ENCODE measurements at places on chromosomes 12 and 14.
A peak's percentile ranks its signal among the peaks of the same experiment; 100 is the strongest.

GRCh38 chr12:4135919-4136605 lies 137.5 kb upstream of the CCND2 start:
- peak; percentile 8 for DNase-seq

DNA sequence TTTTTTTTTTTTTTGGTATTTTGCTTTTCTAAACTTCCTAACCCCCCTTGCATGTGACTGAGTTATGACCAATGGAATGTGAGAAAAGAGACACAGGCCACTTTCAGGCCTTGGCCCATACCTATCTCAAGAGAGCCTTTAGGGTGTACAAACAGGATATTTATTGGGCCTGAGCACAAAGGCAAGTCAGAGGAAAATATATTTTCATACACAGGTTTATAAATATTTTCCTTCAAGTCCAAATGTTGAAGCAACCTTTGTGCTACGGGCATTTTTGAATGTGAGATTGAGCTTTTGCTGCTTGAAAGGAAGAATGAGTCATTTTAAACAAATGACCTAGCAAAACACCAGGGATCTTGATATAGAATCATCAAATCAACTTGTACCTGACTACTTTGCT lies 228.6 kb upstream of the E2F7 start:
- no peak for DNase-seq

DNA sequence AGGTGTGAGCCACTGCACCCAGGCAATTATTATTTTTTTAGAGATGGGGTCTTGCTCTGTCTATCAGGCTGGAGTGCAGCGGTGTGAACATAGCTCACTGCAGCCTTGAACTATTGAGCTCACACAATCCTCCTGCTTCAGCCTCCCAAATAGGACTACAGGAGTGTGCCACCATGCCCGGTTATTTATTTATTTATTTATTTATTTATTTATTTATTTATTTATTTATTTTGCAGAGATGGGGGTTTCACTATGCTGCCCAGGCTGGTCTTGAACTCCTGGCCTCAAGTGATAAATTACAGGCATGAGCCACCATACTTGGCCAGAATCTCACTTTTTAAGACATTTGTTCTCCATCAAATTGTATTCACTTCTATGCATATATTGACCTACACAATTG lies 51.8 kb downstream of the SAV1 start:
- DNase-seq = no peak

- no peak for DNase-seq
Measured at GRCh38 chr12:81953541-81953940, 194.4 kb upstream of the PPFIA2 start.

DNA sequence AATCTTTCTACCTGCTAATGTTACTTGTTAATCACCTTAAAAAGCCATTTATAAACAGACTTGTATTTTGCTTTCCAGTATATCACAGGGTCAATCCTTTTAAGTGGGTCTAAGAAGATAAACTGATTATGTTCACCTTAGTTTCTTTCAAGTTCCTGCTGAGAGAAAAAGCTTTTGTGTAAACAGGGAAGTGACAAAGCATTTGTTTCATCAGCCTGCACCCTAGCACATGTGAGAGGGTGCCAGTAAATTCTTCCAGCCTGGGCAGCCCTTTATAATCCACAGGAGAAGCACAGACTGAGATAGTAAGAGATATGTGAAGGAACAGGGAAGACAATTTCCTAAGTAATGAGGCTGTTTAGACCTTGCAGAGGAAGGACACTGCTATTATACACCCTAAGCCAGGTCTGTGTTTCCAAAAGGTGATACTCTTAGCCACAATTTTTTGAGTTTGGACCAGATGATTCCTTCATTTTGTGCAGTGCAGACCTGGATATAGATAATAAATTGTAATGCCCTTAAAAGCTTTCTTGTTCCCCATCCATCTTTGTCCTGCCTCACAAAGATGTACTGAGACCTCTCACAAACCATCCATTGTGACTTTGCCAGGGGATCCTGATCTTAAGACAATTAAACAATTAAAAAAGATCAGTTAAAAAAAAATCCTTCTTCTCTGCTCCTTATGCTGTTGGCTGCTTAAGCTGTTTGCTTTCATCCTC lies 150.7 kb downstream of the KTN1 start:
- no peak for DNase-seq

DNA sequence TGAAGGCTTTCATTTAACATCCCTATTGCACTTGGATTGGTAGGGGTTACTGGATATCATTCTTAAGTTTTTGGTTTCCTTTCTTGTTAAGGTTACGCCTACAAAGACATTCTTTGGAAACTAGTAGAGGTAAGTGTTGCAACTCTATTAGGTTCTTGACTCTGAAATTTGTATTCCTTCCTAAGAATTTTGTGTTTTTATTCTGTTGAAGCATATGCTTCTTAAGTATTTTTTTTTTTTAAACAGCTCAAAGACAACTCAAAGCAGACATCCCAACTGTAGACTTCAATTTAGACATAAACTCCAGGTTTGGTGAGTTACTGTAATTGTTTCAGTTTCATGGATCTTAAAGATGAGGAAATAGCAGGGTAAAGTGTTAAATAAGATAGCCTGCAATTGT lies 1.1 kb upstream of the RBMS2 start:
- DNase-seq = no peak

- no peak for DNase-seq
Measured at GRCh38 chr14:75156901-75157300, 19.5 kb downstream of the TMED10 start.

- DNase-seq = no peak
Measured at GRCh38 chr14:100777818-100778525, 47.9 kb upstream of the MEG3 start.

DNA sequence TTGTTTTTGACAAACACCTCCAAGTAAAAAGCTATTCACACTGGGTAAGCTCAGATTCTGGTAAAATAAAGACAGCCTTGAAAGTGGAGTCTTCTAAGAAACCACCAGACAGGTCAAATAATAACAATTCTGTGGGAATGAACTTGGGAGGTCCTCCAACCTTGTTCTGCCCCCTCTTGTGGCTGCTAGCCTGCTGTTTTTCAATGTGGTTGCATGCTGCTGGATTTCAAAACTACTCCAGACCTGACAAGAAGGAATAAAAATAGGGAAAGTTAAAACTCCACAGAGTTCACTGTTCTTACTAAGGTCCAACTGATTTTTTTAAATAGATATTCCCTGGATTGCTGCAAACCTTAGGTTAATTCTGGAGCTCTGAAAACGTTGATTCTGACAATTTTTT lies 32.2 kb upstream of the RIN3 start:
- no peak for DNase-seq

GRCh38 chr12:68539615-68539952 lies 71.1 kb upstream of the RAP1B start:
- DNase-seq = no peak

- no peak for DNase-seq
Measured at GRCh38 chr12:9147461-9147860, 31.7 kb upstream of the A2M start.

GRCh38 chr12:95784915-95785314 lies 5.6 kb downstream of the NTN4 start:
- no peak for DNase-seq

DNA sequence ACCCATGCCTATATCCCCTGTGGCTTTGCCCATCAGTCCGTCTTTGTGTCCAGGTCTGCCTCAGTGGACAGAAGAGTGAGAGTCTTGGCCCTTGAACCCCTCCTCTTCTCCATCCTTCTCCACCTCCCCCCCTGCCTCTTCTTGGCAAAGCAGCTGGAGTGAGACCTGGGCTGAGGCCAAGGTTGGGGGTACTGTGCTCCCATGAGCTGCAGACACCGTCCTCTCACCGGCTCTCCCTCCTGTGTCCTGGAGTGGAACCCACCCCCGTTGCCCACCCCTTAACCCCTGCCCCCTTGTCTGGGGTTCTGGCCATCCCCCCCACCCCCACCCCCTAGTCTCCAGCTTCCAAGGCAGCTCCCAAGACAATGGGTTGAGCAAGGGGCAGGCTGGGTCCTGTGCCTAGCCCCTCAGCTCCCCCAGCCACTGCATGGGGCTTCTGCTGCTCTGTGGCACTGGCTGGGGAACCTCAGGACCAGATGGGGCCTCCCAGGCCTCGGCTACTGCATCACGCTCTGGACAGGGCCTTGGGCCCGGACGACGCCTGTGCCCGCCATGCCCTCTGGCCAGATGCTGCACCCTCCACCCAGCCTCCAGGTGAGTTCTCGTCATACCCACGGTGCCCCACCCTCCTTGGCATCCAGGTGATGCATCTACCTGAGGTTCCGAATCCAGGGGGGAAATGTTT lies 35.7 kb downstream of the RTL1 start:
- no peak for DNase-seq

GRCh38 chr14:33370426-33370825 lies 431.7 kb downstream of the NPAS3 start:
- no peak for DNase-seq

DNA sequence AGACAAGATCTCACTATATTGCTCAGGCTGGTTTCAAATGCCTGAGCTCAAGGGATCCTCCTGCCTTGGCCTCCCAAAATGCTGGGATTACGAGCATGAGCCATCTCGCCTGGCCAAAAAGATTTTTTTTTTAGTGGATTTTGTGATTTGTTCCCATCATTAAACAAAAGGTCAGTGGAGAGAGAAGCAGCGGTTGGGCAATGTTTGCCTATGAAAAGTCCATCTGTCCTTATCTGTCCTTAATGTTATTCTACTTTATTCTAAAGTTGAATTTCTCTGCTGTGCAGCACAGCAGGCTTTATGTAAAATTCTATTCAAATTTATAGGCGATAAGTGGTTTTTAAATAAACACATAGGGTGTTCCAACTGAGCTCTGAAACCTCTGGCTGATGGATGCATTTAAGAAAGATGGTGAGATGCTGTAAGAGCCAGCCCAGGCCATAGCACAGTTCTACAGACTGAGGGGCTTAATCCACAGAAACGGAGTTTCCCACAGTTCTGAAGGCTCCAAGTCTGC lies 18.8 kb downstream of the HCAR2 start:
- DNase-seq = no peak

- DNase-seq = no peak
Measured at GRCh38 chr14:99177046-99177655, 94.8 kb downstream of the BCL11B start.

DNA sequence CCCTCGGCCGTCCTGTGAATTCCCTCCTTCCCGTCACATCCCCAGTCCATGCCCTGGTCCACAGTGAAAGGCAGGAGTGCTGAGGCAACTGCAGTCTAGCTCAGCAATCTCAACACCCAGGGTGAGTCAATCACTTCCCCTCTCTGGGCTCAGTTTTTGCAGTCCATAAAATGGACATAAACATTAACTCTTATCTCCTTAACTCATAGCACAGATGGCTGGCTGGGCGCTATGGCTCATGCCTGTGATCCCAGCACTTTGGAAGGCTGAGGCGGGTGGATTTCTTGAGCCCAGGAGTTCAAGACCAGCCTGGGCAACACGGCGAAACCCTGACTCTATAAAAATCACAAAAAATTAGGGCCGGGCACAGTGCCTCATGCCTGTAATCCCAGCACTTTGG lies 32.4 kb downstream of the CAMKK2 start:
- no peak for DNase-seq

DNA sequence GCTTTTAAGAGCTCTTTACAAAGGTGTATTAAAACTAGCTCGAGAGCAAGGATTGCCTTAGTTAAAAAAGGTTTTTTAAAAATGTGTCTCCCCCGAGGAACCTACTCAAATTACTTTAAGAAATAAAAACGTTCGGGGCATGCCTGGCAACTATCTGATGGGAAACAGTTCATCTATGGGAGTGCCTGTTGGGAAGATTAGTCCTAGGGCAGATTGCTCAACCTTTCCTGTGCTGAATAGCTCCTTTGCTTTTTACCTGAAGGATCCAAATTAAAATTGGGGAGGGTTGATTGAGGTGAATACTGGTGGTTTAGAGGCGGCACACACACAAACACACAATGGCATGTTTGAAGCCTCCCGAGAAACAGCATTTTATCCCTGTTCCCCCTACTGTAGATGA lies 541.4 kb upstream of the ATP2B1 start:
- no peak for DNase-seq

GRCh38 chr12:33587784-33588712 lies 148.4 kb upstream of the SYT10 start:
- peak; percentile 40 for DNase-seq

GRCh38 chr14:96267336-96267735 lies 11.3 kb downstream of the BDKRB1 start:
- DNase-seq = peak; percentile 86

GRCh38 chr14:49745191-49745590 lies 22.8 kb upstream of the KLHDC2 start:
- no peak for DNase-seq

DNA sequence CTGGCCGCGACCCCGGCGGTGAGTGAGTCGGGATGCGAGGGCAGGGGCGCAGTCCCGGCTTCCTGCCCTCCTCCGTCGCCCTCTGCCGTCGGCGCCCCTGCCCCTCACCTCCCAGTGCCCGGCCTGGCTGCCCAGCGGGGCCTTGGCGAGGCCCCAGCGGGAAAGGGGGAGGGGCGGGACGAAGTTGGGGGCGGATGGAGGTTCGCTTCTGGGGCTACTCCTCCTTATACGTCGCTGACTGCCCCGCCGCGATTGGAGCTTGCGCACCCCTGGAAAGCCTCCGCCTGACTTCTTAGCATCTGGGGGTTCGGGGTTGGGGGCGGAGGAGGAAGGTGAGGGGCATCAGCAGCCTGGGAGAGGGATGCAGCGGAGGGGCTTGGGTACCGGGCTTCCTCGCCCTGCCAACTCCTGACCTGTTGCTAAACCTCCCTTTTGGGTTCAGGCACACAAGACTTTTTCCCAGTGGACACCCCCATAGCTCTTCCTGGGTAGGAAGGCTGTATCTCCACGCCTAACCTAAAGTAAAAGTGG lies 406 bp downstream of the TMEM263 start:
- peak; percentile 43 for DNase-seq

- DNase-seq = no peak
Measured at GRCh38 chr12:76413121-76413520, 64.9 kb upstream of the BBS10 start.

DNA sequence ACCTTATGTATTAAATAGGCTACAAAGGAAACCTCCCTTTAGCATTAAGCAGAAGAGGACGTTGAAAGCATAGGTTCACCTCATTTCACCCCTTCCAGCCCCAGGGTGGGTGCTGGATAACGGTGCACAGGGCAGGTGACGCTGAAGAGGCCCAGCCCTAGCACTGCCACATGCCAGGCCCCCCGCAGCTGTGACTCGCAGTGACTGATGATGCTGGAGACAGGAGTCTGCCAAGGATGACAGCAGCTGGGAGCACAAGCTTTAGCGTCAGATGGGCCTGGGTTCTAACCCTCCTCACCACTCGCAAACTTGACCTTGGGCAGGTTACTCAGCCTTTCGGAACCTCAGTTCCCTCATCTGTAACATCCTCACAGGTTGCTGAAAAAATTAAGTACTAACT lies 76.7 kb downstream of the TBK1 start:
- DNase-seq = no peak

DNA sequence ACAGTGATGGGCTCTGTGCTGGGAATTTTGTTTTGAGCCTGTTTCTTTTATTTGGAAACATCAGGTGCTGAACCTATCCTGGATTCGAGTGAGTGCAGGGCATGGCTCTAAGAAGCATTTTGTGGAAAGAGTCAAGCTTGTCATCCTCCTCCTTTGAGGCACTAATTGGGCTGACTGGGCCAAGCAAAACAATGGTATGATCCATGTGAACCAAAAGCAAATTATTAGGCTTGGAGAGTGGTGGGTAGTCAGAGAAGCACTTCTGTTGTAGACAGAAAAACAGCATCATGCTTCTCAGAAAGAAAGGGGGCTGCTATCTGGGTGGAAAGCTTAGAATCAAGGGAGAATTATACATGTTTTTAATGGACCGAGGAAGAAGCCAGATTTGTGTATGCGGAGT lies 481.6 kb downstream of the DIO2 start:
- no peak for DNase-seq

All from fibroblast of the conjunctiva (primary cell).